ENCODE measurements at places on chromosomes 4 and X. TPM values are rescaled to one million over a fixed set of nuclear protein-coding genes. Genes with fewer than 3 reads are reported as not detected.

DNA sequence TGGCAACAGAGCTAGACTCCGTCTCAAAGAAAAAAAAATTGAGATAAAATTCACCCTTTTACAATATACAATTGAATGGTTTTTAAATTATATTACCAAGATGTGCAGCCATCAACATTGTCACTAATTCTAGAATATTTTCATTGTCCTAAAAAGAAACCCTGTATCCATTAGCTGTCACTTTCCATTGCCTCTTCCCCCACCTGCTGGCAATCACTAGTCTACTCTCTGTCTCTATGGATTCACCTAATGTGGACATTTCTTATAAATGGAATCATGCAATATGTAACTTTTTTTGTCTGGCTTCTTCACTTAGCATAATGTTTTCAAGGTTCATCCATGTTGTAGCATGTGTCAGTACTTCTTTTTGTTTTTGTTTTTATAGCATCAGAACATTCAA, 20.8 kb downstream of the ABHD18 start:
- DNase-seq: no peak

PLAC8 gene
- polyA plus RNA-seq: 5.2 TPM

- peak; percentile 66 for DNase-seq
Observed at GRCh38 chr4:55312489-55313101, 33.4 kb upstream of the SRD5A3 start.

DNA sequence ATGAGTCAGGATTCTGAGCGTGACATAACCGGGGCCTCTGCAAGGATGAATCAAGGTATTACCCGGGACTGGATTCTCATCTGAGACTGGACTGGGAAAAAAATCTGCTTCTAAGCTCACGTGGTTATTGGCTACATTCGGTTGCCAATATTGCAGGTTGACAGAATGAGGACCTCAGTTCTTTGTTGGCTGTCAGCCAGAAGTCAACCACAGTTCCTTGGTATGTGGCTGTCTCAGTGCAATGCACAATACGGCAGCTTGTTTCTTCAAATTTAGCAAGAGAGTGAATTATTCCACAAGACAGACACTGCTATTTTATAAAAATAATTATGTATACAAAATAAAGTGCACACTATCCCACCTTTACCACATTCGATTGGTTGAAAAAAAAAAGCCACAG, 424.2 kb downstream of the KLHL4 start:
- DNase-seq: no peak

DNA sequence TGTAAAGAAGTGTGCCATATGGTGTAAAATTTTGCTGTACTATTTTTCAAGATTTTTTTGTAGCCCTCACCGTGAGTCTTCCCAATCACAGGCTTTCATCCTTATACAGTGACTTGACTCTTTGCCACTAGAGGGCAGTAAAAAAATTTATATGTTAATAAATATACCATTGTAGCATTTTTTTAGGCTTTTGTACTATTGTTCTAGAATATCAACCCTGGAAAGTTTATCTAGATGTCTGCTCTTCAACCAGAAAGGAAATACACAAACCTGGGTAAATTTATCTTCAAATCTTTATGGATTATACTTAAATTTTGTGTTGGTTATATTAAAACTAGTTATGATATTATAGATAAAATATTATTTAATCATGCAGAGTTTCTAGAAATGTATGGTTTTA, 235.3 kb downstream of the TENM3 start:
- DNase-seq: peak; percentile 48

DNA sequence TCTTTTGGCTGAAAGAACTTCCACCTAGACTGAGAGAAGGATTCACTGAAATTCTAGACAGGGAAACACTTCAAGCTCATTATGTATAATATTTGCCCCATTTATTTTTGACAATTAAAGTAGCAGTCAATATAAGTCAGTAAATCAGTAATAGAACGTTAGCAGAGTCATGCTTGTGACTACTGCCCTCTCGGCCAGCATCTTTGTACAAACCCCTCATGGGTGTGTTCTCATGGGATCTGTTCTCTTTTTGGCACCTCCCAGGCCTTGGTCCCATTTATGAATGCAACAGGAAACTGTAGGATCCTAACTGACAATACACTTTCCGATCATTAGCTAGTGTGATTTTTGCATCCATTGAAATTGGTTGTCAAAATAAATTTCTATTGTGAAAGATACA, 2.9 kb downstream of the MSL3 start:
- DNase-seq: no peak

DNA sequence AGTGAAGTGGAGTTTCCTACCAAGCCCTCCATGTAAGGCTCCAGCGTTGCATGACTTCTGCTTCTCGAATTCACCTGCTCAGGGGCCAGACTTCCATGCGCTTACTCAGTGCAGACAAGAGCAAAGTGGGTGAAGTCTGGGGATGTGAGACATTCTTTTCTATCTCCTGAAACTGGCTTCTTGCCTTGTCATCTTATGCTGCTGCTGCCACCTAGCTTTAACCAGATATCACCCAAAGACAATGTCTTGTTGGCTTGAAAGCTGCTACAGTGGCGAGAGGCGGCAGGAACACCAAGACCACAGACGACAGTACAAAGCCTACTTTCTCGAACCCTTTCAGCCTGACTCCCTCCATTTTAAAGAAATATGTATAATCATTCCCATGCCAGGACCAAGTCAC, 103.6 kb upstream of the ADGRG2 start:
- no peak for DNase-seq

DNA sequence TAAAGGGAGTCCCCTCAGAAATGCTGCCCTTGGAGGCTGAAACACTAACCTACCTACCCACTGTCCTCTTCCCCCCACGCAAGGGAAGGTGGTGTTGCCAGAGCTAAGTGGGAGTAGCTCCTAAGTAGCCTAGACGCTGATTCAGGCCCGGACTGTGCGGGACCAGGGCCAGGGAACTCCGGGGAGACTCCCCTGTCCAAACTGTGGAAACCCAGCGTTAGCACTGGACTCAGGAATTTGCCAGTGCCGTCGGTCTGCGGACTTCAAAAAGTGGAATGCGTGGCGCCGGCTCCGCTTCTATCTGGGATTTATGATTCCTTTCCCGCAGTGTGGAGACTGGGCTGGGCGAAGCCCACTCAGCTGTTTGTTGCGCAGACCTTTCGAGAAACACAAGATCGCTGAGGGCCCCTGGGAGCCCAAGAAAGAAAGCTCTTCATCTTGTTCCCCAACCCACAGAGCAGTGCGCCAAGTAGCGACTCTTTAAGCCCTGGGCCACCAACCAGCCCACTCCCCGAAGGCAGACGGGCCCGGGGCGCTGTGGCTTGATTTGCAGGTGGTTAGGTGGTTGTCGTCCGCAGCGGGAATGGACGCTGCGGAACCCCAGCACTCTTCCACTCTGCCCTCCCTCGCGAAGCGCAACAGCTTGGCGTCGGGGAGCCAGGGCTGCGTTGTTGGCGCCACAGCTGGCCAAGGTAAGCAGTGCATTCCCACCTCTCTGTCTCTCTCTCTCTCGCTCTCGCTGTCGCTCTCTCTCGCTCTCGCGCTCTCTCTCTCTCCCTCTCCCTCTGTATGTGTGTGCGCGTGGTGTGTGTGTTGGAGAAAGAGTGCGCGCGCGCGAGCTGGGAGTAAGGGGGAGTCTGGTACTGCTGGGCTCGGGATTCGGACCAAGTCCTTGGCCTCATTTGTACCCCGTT, 2.0 kb downstream of the TMEM255A start:
- DNase-seq: peak; percentile 69

- no peak for DNase-seq
Observed at GRCh38 chr4:13765539-13765938, 138.0 kb upstream of the BOD1L1 start.

GRCh38 chr4:9901257-9901656, 119.8 kb downstream of the DRD5 start:
- DNase-seq: no peak

GRCh38 chrX:12866451-12867377, at the start of gene TLR7:
Gene TLR7, plus strand, starts transcription at chrX:12867072. Its CDS starts 507 bp downstream, at chrX:12867579.
- no peak for DNase-seq

GRCh38 chr4:166421556-166422156, 548.6 kb downstream of the TLL1 start:
- no peak for DNase-seq

DNA sequence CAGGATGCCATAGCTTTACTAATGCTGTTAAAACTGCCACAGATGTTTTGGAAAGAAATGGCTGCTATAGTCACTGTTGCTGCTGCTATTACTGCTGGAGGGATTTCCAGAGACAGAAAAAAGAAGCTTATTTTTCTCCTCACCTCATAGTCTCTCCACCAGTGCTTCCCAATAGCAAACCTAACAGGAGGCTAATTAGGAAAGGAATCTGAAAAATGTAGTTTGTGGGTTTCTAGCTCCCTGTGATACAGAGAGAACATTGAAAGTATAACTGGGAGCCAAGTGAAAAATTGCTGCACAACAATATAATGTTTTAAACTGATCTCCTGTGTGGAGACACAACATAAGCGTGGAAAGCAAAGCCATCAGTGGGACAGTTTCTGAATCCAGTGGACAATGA, 8.6 kb upstream of the TSPAN7 start:
- DNase-seq: no peak

GRCh38 chr4:134202166-134202956, 772 bp upstream of the PABPC4L start:
- DNase-seq: no peak

DNA sequence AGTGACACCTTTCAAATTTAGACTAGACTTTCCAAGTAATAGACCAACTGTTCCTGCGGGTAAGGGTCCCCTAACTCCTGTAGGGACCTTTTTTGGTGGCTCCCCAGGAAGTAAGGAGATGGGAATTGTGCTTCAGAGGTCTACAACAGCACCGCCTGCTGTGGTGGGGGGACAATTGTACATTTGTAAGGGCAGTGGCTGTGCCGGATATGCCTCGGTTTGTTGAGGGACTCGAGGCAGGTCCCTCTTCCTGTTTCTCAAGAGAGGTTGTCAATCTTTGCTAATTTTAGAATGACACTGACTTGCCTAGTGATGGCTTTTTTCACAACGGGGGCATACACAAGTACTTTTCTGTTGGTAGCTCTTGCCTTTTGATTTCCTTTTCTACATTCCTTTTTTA, 15.5 kb upstream of the HSD17B11 start:
- no peak for DNase-seq

DNA sequence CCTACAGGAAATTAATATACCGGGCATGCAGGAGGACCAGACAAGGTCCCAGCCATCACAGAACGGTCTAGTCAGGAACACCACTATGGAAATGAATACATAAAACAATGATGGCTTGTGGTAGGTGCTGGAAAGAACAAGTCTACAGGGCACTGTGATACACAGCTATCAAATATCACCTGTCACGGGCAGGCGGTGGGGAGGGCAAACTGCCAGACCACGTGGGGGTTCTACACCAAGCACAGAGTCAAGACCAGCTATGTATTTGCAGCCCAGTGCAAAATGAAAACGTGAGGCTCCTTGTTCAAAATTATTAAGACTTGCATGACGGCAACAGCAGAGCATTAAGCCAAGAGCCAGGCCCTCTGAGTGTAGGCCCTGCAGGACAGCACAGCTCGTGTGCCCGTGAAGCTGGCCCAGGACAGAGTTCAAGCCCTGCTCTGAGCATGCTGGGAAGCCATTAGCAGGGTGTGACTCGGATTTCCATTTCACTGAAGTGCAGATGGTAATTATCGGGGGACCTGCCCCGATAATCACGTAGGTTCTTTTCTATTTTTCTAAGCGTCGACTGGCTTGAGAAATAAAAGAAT, 83.6 kb downstream of the JAKMIP1 start:
- peak; percentile 6 for DNase-seq

DNA sequence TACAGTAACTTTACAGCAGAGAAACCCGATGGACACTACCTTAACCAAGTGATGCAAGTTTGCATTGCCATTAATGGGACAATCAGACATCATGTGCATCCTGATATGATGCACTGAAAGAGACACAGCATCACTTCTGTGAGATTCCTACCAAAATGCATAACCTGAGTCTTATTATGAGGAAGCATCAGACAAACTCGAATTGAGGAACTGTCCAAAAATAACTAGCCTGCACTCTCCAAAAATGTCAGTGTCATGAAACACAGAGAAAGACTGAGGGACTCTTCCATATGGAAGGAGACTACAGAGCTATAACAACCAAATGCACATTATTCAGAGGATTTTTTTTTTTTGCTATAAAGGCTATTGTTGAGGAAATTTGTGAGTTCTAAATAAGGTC, 66.6 kb upstream of the IQSEC2 start:
- no peak for DNase-seq

DNA sequence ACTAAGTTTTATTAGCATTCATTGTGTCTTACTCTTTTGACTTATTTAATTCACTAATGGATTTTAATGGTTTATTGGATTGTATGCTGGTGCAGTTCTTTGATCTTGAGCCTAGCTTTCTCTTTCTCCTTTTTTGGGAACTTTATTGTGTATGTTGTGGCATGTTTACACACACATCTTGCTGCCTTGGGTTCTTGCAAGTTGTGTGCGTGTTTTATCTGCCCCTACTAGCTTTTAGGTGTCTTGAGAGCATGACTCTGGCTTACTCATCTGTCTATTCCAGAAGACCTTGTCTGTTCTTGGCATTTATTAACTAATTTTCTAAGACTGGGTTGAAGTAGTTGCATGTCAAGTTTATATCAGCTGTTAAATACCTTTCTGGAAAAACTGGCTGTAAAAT, 2.7 kb downstream of the TMEM165 start:
- DNase-seq: no peak

RS1 gene
- polyA plus RNA-seq: not detected

GRCh38 chr4:186604124-186604807, 48.9 kb upstream of the MTNR1A start:
- DNase-seq: no peak

GRCh38 chr4:59608466-59608865, 1591.7 kb upstream of the ADGRL3 start:
- DNase-seq: no peak

DNA sequence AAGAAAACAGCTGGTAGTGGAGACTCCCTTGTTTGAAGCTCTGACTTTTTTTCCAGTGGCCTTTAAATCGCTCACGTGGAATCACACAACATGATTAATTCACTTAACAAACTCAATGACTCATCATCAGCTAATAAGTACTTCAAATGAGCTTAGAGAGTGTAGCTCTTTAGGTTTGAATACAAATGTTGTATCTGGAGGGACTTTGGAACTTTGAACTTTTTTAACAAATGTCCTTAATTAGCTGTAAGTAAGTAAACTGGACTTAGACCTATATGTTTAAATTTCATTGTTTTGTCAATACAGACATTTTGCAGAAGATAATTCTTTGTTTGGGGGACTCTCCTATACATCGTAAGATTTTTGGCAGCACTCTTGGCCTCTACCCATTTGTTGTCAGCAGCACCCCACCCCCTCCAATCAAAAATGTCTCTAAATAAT, 581.1 kb downstream of the SPRY1 start:
- DNase-seq: no peak

ZNF185 gene
- 7.8 TPM for polyA plus RNA-seq

CXorf49B gene
- not detected for polyA plus RNA-seq

AMTN gene
- not detected for polyA plus RNA-seq

All from muscle of back (tissue), 13 donors.